ENCODE measurements at places on chromosomes 3 and 15. TPM values are rescaled to one million over a fixed set of nuclear protein-coding genes. Genes with fewer than 3 reads are reported as not detected.

- peak; percentile 61 for DNase-seq
Measured at GRCh38 chr15:99016680-99017321, 9.2 kb upstream of the PGPEP1L start.

- DNase-seq, result no peak
Measured at GRCh38 chr3:144039661-144040060, 68.0 kb downstream of the DIPK2A start.

- no peak for DNase-seq
Measured at GRCh38 chr3:25507811-25508210, 79.7 kb downstream of the RARB start.

DNA sequence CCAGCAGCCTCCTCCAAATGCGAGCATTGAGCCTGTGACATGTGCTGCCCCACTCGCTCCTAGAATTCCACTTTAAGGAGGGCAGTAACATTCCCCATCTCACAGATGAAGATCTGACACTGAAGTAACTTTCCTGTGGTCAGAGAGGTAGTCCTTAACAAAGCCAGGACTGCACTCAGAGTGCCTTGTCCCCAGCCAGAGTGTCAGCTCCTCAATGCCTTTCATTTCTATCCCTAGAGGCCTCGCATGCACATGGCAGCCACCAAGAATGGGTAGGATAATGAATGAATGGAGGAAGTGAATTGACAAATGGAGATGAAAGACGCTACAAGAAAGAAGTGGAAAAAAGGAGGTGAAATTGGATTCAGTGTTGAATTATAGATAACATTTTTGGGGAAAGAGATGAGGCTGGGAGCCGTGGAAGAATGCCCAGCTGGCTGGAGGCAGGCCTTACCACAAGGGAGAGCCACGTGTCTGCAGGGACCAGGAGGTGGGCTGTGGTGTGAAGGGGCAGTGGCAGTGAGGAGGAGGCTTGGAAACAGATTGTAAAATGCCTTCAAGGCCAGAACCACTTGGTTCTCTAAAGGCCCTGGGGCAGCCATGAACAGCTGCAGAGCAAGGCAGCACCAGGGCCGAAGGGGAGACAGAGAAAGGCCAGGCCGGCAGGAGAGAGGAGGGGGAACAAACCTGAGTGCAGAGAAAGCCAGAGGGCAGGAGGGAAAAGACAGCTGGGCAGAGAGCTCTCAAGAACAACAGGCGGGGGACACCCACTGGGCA, 10.4 kb downstream of the CFAP92 start:
- no peak for DNase-seq

POPDC2 gene
- total RNA-seq, result 538 TPM

ARL14 gene
- not detected for total RNA-seq

INO80 gene
- 9.4 TPM for total RNA-seq

CCR9 gene
- total RNA-seq, result not detected
